ENCODE measurements at places on chromosomes 16 and 17.

DNA sequence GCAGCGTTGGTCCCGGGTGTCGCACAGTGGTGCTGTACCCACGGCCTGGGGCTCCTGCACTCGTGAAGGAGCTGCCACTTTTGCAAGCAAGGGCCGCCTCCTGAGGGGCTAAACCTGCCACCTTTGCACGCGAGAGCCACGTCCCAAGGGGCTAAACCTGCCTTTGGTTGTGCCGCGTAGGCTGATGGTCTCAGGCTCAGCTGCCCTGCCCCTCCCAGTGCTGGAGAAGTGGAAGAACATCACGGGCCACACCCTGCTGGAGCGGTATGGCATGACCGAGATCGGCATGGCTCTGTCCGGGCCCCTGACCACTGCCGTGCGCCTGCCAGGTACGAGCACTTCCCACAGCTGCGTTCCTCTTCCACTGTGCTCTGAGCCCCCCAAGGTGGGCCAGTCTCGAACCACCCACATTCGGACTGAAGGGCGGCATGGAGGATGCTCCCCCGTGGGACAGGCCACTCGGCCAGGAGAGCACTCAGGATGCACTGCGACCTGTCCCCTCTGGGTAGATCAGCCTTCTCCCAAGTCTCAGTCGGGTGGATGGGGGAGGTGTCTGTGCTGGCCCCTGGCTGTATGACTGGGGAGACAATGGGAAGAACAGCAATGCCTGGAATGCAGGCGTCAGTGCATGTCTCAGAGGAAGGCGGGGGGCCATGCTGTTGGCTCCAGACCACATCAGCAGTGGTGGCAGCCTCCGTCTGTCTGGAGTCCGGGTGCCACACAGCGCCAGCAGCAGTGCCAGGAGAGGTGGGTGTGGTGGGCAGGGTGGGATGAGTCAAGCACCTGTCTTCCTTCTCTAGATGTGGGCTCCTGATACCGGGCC lies 20.7 kb downstream of the ACSF3 start:
- no peak for DNase-seq

GRCh38 chr16:85924675-85925074 lies 25.7 kb downstream of the IRF8 start:
- DNase-seq = no peak

GRCh38 chr17:61387511-61388305 lies 11.9 kb upstream of the TBX2 start:
- DNase-seq = no peak

- DNase-seq = no peak
These were observed 17.6 kb upstream of the ARL4D start for GRCh38 chr17:43381204-43381603.

- DNase-seq = peak; percentile 85
These were observed 389.5 kb downstream of the KCNJ2 start for GRCh38 chr17:70558821-70559220.

DNA sequence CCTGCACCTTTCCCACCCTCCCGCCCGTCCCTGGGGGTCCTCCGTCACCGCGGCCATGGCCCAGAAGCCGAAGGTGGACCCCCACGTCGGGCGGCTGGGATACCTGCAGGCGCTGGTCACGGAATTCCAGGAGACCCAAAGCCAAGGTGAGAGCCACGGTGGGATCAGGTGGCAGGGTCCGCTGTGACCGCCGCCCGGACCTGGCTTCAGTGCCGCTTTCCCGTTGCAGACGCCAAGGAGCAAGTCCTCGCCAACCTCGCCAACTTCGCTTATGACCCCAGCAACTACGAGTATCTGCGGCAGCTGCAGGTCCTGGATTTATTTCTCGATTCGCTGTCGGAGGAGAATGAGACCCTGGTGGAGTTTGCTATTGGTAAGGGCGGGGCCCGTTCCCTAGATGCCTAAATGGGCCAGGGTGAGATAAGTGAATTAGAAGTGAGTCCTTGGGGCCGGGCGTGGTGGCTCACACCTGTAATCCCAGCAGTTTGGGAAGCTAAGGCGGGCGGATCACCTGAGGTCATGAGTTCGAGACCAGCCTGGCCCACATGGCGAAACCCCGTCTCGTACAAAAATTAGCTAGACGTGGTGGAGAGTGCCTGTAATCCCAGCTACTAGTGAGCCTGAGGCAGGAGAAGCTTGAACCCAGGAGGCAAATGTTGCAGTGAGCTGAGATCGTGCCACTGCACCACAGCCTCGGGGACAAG lies 617 bp downstream of the ARMC7 start:
- no peak for DNase-seq

DNA sequence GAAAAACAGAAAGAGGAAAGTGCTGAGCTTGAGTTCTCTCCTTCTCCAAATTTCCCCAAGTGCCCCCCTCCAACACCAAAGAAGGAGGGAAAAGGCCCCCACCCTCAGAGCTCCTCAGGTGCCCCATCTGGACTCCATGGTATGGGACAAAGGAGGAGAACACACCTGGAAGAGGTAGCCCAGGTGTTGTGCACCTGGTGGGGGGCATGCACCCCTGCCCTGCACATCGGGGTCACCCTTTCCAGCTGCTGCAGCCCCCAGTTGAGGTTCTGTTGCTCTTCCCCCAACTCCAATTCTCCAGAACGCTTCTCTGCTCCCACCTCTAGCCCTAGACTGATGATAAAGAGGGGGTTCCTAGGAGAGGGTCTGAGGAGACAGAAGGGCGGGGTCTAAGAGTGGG lies 3.0 kb upstream of the COL1A1 start:
- DNase-seq = no peak

- DNase-seq = no peak
These were observed 11.4 kb downstream of the SLC5A10 start for GRCh38 chr17:18963126-18964017.

GRCh38 chr17:73029991-73030390 lies 62.5 kb downstream of the SLC39A11 start:
- DNase-seq = no peak

DNA sequence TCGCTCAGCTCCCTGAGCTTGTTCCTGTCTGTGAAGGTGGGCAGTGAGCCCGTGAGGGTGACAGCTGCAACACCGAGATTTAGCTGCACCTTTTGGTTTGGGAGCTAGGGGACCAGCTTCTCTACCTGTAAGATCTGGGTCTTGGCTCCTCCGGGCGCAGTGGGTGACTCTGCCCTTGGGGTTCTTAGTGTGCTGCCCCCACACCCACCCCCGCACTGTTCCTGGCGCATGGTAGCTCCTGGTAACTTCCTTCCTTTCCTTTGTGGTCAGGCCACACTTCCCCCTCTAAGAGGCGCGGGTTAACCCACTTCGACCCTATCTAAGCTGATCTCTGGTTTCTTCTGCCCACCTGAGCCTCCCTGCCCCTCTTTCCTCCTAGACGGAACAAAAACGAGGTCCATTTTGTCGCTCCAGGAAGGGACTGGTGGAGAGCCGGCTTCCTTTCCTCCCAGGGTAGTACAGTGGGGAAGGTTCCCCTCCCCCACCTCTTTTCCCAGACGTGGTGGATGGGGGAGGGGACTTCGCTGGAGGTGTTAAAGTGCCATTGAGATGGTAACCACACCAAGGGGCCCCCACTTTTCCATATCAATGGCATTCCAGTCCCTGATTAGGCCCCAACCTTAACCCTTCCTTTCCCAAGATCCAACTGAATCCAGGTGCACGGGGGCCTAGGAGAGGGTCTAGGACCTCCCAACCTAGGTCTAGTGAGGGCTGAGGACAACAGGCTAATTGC lies 4.6 kb upstream of the CLDN9 start:
- no peak for DNase-seq

DNA sequence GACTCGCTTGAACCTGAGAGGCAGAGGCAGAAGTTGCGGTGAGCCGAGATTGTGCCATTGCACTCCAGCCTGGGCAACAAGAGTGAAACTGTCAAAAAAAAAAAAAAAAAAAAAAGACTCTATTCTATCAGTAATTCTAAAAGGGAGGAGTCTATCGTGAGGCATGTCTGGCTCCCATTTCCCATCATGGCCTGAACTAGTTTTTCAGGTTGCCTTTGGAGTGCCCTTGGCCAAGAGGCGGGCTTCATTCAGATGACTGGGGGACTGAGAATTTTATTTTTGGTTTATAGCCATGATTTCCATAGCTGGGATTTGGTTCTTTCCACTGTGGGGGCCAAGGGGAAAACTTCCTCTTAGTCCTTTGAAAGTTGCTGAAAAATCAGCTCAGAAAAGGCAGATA lies 3.5 kb upstream of the SNX29 start:
- no peak for DNase-seq

DNA sequence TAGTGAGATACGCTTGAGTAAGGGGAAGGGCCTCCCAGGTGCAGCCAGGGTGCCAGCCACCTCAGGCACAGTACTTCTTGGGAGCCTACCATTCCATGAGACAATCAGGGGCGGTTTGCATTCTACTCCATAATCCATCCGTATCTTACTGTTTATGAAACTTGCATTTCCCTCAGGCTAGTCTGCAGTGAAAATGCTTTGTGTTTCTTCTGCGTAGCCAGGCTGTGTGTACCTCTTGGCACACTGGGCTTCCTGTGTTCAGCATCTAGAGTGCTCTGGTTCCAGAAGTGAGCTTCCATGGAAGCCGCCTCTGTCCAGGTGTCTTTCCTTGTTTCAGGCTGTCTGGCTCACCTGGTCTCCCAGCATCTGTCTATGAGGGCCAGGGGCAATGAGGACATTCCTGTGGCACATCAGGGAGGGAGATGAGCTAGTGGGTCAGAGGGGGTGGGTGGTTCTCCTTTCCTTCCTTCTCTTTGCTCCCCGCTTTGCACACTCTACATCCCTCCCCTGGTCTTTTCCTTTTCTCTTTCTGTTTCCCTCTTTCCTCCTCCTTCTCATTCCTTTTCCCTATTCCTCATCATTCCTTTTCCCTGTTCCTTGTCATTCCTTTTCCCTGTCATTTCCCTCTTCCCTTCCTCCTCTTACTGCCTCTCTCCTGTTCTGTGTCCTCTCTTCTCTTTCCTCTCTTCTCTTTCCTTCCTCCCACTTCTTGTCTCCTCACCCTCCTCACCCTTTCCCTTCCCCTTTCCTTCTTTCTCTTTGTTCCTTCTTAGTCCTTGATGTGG lies 386.5 kb downstream of the CPPED1 start:
- DNase-seq = no peak

GRCh38 chr17:45235416-45236281 lies 14.0 kb downstream of the FMNL1 start:
- DNase-seq = peak; percentile 50

- DNase-seq = no peak
These were observed 5.0 kb downstream of the ABHD15 start for GRCh38 chr17:29561554-29562517.

All from glomerular endothelial cell (primary cell).